H7 (cell line): ENCODE measurements at places on chromosomes 7 and 10. TPM values are rescaled to one million over a fixed set of nuclear protein-coding genes. Genes with fewer than 3 reads are reported as not detected.
A peak's percentile ranks its signal among the peaks of the same experiment; 100 is the strongest.

SMIM30 gene
- total RNA-seq = 44.7 and 46.1 TPM in 2 replicates

- DNase-seq = peak; percentile 51
These were observed 26.9 kb downstream of the TMEM120A start for GRCh38 chr7:75967487-75967997.

DNA sequence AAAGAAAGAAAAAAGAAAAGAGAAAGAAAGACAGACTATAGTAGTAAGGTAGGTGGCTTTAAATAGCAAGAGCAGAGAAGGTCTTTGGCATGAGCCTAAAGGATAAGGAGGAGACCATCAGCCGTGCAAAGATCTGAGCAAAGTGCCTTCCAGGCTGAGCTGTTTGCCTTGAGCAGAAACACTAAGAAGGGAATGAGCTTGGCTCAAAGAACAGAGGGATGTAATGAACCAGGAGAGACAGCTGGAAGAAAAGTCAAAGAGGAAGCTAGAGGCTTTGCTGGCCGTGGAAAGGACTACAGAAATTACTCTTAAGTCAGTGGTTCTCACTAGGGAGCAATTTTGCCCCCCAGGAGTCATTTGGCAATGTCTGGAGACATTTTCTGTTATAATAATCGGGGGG lies 228.6 kb downstream of the FGFR2 start:
- DNase-seq = no peak

- no peak for DNase-seq
These were observed 90.2 kb upstream of the KLF6 start for GRCh38 chr10:3874990-3875841.

DNA sequence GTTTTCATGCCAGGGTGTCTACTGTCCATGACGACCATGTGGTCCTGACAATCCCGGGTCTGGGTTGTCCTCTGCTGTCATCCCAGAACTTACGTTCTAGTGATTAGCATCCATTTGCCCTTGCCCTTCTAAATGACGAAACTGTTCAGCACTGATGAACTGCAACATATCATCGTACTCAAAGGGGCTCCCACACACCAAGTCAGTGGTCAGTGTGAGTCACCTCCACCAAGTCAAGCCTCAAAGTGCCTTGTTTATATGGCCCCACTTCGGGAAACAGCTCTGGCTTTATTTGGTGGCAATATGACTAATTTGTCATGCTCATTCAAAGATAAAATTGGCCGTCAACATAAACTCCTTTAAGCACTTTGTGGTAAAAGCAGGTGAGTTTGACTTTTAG lies 110.7 kb downstream of the FRMD4A start:
- DNase-seq = no peak

DNA sequence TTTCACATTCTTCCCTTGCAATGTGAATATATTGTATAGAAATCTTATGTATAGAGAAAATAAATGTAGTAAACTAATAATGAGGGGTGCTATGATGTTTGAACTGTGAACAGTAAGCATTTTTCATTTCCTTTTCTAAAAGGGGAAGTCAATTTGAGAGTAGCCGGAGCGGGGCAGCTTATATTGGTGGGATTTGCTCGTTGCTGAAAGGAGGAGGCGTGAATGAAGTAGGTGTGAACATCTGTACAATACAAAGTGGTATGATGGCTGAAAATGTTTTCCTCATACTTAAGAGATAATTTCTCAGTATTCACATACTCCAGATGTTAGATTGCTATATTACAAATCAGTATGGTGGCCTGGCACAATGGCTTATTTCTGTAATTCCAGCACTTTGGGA lies 87.1 kb downstream of the SRI start:
- DNase-seq = no peak

- DNase-seq = no peak
These were observed 182.2 kb upstream of the SVIL start for GRCh38 chr10:29816801-29817558.

GRCh38 chr10:86363184-86363832 lies 3.3 kb downstream of the GRID1 start:
- peak; percentile 94 for DNase-seq

GRCh38 chr7:131040467-131040932 lies 287.2 kb upstream of the MKLN1 start:
- peak; percentile 71 for DNase-seq

DNA sequence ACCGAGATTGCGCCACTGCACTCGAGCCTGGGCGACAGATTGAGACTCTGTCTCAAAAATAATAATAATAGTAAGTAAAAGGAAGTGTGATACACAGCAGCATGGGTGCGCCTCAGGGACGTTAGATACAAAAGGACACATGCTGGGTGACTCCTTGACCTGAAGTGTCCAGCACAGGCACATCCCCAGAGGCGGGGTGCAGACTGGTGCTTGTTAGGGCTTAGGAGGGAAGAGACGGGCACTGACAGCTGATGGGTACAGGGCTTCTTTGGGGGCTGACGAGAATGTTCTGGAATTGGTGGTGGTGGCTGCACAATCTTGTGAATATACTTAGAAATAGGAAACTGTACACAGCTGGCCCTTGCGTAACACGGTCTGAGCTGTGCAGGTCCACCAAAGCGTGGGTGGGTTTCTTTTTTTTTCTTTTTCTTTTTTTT lies 61.8 kb upstream of the DNAJB6 start:
- DNase-seq = no peak
